ENCODE measurements at places on chromosomes 6 and 20. TPM values are rescaled to one million over a fixed set of nuclear protein-coding genes. Genes with fewer than 3 reads are reported as not detected.

LTB gene
- total RNA-seq = not detected

DZANK1 gene
- total RNA-seq = 1.3 TPM

GMEB2 gene
- 18.1 TPM for total RNA-seq

SLC17A9 gene
- 19.8 TPM for total RNA-seq

ME1 gene
- total RNA-seq = 5.4 TPM

AGER gene
- total RNA-seq = 2.6 TPM

SERPINB6 gene
- 86.4 TPM for total RNA-seq

UST gene
- total RNA-seq = 2.8 TPM

YIPF3 gene
- total RNA-seq = 83.5 TPM

ZNF391 gene
- total RNA-seq = 3.7 TPM

SYTL3 gene
- total RNA-seq = 0.29 TPM

KIF13A gene
- total RNA-seq = 12.6 TPM

EDN3 gene
- total RNA-seq = not detected

DSP gene
- total RNA-seq = 7.9 TPM

DEFB121 gene
- not detected for total RNA-seq

SCUBE3 gene
- total RNA-seq = 1.0 TPM

COQ3 gene
- total RNA-seq = 10.4 TPM

ZFP57 gene
- not detected for total RNA-seq

CRIP3 gene
- not detected for total RNA-seq

KCNK5 gene
- total RNA-seq = 7.8 TPM

SOBP gene
- total RNA-seq = 4.1 TPM

DLK2 gene
- 7.1 TPM for total RNA-seq

GPX5 gene
- not detected for total RNA-seq
